ENCODE measurements at places on chromosomes 7 and 10.

DNA sequence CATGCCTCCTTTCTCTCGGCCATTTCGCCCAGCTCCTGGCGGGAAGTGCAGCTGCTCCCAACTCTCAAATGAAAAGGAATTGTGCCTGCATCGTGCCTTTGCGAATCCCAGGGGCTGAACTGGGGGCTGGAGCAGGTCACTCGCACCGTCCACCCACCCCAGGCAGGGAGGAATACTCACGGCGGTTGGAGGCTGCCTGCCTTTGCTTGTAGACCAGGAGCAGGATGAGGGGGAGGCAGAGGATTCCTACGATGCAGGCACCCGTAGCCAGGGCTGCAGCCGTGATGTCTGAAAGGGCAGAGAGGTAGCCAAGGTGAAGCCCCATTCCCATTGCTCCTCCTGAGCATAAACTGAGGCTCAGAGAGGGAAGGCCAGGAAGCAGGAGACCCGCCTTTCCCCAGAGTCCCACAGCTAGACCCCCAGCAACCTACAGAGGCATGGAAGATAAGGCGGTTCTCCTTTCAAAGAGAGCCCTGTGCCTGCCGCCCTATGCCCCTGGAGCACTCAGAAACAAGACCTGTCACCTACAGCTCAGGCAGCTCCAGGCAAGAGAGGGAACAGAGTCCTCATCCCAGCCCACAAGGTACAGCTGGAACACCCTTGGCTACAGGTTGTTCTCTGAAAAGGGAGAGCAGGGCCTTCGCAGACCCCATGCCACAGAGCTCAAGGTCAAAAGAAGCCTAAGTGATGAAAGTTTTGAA lies 18.0 kb downstream of the VSIR start:
- DNase-seq, result no peak

DNA sequence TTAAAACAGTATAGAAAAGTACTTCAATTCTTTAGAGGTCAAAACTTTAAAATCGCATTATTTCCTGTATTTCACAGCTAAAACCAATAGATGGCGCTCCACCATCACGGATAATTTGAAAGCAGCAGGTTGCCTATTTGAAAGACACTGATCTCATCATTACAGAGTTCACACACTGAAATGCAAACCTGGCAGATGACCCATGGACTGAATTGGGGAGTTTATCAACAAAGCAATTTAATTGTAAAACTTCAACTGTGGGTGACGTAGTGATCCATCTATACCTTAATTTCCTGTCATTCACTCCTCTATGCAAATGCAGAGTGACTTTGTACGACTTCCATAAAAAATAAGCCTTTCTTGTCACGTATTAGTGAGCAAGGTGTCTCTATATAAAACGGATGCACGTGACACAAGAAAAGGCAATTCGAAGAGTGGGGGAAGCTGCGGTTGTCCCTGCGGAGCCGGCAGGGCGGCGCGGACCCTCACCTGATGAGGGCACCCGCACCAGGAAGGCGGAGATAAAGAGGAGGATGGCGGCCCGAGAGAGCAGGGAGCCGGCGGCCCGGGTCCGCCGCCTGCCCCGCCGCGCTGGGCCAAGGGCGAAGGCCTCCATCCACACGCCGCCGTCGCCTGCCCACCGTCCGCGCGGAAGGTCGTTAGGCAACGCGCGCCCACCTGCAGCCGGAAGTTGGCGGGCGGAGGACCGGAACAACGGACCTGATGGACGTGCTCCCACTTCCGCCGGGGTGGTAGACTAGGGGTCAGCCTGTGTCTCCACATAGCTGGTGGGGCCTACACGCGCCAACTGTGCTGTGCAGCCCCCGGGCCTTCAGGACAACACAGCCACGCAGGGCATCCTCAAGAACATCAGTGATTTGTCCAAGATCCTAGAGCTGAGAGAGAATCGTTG lies at the start of gene ZPBP:
Gene ZPBP (minus strand): TSS at position 668 of the 913 bp plus-strand sequence. CDS start 52 bp downstream, at position 616.
- DNase-seq, result peak; percentile 32

- DNase-seq, result no peak
Measured at GRCh38 chr10:10968257-10968588, 49.4 kb upstream of the CELF2 start.

GRCh38 chr7:16106300-16106699 lies 315.0 kb downstream of the CRPPA start:
- no peak for DNase-seq

DNA sequence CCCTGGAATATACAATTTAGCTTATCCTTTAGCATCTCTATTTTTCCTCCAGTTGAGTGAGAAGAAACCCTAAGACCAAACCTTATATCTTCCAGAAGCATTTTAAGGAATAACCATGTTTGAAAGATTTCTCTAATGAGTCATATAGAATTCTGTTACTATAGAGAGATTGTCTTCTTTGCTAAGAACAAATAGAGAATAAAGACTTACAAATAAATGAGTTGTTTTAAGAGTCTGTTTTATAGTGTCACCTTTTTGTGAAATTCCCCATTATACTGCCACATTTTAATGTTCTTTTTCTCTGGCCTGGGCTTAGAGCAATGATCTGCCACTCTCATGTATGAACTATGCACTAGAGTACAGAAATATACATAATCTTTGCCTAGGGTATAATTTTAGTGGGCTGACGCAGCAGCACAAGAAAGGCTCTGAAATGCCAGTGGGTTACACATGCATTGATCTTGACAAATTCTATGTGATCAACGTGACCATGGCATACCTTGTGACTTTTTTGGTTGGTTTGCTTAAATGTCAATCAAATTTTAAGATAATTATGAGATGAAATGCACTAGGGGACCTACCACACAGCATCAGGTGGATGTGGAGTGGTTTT lies 145.1 kb upstream of the MKLN1 start:
- DNase-seq, result no peak

GRCh38 chr7:14271441-14271840 lies 282.0 kb upstream of the ETV1 start:
- no peak for DNase-seq

- no peak for DNase-seq
Measured at GRCh38 chr10:70267161-70267933, 16.5 kb downstream of the NPFFR1 start.

GRCh38 chr10:98131619-98132018 lies 2.8 kb upstream of the R3HCC1L start:
- no peak for DNase-seq

GRCh38 chr10:113543107-113543955 lies 9.5 kb upstream of the HABP2 start:
- DNase-seq, result no peak

GRCh38 chr7:76302347-76303201 lies at the start of gene HSPB1:
Gene HSPB1 (plus strand): TSS chr7:76302673. CDS start chr7:76302713, 40 bp downstream.
- DNase-seq, result peak; percentile 87

DNA sequence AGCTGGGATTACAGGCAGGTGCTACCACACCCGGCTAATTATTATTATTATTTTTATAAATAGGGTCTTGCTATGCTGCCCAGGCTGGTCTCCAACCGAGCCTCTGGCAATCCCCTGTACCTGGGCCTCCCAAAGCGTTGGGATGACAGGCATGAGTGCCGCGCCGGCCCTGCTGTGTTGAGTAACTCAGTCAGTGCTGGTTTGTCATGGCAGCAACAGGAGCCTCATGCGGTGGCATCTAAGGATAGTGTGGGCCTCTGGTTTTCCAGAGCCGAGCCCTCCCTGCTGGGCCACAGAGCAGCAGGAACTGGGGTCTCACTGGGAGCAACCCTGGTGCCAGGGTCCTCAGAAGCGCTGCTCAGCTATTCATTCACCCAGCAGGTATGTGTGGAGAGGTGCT lies 244.7 kb downstream of the ELFN1 start:
- no peak for DNase-seq

DNA sequence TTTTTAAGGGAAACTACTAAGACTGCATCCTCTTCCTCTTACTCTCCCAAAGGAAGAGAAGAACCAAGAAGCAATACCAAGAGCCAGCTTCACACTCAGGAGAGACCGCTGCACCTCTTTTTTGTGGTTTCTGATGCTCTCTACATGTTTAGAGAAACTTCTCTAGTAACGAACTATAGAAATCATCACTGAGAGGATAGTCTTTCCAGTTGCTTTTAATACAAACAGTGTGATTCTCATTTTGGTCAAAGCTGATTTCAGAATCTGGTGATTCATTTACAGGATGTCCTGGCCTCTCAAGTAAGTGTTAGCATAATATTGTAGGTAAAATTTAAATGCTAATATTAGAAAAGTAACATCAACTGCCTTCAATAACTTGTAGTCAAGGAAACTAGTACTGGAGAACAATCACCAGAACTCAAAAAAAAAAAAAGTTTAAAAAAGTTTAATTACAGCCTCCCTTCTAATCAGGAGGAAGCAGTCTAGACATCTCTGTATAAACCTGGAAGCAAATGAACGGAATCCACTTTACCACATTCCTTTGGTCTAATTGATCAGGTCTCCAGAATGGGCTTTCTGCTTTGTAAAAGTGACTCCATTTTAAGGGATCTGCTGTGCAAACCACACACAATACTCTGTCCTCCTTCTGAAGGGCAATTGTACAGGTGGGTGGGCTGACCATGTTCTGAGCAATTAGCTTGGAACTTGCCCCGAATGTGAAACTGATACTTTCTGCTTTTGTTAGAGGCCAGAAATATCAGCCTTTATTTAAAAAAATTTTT lies 3.0 kb downstream of the LAMB1 start:
- DNase-seq, result no peak

DNA sequence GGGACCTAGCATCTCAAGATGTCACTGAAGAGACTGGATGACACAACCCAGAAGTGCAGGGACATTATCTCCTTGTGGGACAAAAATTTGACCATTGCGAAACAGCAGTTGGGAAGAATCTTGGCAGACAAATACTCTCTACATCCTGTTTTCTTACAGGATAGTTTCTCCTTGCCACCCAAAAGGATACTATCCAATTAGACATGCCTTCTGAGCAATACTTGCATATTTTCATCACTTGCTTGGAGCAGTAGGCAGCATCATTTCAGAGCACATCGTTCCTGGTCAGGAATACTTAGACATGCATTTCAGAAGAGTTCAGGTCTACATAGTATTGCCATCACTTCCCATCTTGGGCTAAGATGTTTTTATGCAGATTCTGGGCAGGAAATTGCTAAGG lies 56.8 kb downstream of the FAS start:
- DNase-seq, result no peak

DNA sequence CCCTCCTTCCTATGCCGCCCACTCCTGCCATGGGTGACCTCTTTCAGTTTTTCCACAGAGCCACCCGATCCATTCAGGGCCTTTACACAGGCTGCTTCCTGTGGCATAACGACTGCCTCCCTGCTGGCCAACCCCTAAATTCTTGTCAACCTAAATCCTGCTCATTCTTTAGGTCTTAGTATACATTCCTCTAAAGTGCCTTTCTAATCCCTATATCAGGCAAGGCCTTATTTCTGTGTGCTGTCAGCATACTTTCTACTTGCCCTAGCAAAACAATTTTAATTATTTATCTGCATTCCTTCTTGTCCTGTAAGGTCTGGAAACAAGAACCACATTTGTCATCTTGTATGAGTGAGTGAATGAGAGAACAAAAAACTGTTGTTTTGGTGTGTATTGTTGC lies 132.4 kb downstream of the DNAH11 start:
- no peak for DNase-seq

- no peak for DNase-seq
Measured at GRCh38 chr7:102061981-102062390, 224.7 kb upstream of the SH2B2 start.

- DNase-seq, result peak; percentile 25
Measured at GRCh38 chr7:7970531-7971307, 2.1 kb downstream of the GLCCI1 start.

GRCh38 chr7:149307775-149308501 lies 45.9 kb downstream of the ZNF783 start:
- DNase-seq, result no peak

DNA sequence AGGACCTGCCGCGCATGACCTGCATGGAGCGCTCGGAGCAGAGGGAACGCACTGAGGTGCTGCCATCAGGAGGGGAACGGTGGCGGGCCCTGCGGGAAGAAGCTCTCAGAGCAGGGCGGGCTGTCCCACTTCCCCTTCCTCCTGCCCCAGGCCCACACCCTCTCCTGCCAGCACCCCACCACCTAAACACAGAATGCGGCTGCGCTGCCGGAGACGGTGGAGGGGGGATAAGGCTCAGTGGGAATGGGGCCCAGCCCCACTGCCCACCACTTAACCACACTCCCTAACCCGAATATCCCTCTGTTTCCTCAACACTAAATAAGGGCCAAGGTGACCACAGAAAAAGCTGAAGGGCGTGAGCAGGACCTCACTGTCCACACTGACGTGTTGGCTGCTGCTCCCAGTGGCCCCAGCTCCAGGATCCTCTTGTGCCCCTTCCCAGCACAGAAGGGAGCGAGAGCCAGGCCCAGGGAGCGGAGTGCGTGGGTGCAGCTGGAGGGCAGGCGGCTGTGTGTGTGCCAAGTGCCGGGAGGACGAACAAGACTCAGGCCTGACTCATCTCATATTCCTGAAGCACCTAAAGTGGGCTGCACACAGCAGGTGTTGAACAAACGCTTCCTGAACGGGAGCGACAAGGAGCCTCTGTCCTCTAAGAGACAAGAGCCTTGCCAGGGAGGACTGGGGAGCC lies 116.8 kb downstream of the MAD1L1 start:
- no peak for DNase-seq

GRCh38 chr7:3730276-3730675 lies 429.2 kb downstream of the SDK1 start:
- peak; percentile 79 for DNase-seq

DNA sequence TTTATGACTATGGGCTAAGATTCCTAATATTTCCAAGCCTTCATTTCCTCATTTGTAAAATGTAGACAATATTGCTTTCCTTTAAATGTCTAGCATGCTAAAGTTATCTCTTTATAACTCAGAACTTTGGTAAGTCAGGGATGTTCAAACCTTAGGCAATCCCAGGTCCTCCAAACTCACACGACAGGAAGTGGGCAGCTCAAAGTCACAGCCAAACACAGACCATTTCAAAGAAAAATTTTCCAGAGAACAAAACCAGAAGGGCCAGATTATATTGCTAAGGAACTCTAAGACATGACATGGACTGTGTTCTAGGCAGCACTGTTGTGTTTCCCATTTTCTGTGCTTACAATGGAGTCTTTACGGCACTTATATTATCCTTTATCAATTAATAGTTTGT lies 87.8 kb upstream of the DYNC1I1 start:
- no peak for DNase-seq

DNA sequence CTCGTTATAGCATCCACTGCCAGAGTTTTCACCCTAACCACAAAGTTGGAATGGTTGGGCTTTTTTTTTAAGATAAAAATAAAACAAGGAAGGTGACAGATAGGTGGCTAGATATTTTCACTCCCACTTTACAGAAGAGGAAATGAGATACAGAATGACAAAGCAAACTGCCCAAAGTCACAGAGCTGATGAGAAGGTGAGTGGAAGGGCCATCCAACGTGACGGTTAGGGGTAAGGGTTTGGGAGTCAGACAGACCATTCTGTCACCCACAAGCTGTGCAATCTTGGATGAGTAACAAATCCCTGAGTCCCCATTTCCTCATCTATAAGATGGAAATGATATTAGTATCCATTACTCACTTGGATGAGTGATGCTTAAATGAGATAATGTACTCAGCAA lies 106.9 kb upstream of the PDLIM1 start:
- no peak for DNase-seq

DNA sequence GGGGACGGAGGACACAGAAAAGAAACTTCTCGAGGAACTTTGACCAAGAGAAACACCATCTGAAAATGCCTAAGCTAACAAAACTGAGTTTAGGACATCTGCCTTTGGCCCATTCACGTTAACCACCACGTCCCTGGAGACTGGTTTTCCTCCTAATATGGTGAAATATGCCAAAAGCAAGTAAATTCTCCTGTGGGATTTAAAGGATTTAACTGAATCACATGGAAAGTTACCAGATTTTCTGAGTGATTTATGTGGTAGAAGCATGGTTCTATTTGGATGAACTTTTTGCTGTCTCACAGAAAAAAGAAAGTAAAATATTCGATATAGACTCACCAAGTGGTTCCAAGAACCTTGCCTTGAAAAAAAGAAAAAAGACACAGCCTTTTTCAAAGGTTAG lies 30.4 kb upstream of the BMPER start:
- DNase-seq, result no peak

Data from muscle of arm (tissue), 14 donors.